ENCODE measurements at places on chromosomes 2 and 18.
A peak's percentile ranks its signal among the peaks of the same experiment; 100 is the strongest.

DNA sequence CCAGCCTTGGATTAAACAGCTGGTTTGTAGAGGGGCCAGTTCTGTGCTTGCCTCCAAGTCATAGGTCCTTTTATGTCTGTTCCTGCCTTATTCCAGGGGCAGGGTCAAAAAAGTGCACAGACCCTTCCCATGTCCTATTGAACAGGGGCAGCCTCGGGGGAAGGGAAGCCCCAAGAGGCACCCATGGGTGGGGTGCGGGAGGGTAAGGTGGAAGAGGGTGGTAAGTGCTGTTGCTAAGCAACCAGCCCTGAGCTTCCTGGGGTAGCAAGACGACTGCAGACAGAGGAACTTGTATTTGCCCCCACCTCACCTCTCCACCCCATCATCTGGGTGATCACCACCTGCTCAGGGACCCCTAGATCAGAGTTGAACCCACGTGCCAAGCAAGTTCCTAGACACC is 7.7 kb downstream of the DNMT3A start:
- DNase-seq = no peak

DNA sequence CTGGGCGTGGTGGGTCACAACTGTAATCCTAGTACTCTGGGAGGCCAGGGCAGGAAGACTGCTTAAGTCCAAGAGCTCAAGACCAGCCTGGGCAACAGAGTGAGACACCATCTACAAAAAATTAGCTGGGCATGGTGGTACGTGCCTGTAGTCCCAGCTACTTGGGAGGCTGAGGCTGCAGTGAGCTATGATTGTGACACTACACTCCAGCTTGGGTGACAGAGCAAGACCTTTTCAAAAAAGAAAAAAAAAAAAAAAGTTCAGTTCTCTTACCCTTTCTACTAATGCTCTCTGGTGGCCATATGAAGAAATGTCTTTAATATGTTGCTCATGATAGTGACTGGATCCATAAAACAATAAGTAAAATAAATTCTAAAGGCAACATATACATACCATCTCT is 14.9 kb downstream of the TYW5 start:
- peak; percentile 10 for DNase-seq

DNA sequence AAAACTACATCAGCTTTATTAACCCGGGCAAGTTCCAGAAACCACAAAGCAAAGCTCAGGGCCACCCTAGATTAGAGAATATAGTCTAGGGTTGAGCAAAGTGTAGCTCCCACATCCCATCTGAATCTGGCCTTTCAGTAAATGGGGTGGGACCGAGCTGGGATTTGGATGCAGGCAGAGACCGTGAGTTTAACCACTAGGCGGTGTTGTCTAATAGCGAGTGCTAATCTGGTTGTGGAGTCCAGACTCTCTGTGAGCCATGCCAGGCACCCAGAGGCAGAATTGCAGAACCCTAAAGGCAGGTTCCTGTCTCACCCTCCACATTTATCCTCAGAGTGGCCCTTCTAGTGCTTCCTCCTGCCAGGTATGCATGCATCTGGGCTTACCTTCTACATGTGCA is 435.9 kb downstream of the TSN start:
- peak; percentile 51 for DNase-seq

GRCh38 chr2:127661949-127662510 is 13.3 kb downstream of the LIMS2 start:
- no peak for DNase-seq

DNA sequence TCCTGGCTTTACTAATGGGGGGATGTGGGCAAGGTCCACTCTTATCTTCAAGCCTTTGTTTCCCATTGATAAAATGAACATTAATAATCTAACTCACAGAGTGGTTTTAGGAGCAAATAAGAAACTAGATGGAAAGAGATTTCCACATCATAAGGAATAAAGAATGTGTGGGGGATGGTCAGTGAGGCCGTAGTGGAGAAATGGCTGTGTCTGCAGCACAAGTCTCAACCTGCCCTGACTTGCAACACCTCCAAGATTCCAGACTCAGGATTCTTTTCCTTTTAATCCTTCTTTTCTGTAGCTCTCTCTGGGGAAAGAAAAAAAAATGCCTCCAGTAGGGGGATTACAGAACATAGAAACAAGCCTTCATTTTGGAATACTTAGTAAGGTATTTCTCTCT is 124.2 kb upstream of the MEX3C start:
- DNase-seq = no peak

DNA sequence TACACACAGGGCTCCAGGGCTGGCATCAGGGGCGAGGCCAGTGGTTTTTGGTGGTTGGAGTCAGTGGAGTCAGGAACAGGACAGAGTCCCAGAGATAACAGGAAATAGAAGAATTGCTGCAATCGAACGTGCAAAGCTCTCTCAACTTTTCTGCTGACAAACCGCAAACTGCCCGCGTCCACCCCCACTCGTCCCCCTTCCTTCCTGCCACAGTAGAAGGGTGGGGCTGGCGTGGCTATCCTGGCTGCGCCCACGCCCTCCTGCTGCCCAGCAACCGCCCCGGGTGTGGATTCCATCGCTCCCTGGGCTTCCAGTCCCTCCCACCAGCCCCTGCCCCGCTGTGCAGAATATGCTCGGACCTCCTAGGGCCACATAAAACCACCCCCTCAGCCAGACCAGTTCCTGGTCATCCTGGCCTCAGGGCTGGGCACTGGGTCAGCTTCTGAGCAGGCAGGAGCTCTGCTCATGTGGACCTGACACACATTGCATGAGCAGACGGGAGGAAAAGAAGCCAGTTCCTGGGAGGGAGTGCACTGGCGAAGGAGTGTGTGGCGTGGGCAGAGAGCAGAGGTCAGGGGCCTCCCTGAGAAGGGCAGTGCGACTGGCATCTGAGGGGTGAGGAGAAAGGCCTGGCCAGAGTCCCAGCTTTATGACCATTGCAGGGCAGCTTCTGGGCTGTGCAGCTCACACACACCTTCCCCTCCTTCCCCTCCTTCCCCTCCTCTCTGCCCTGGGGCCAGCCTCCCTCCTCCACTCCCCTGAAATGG is 85.4 kb upstream of the ATG16L1 start:
- no peak for DNase-seq

DNA sequence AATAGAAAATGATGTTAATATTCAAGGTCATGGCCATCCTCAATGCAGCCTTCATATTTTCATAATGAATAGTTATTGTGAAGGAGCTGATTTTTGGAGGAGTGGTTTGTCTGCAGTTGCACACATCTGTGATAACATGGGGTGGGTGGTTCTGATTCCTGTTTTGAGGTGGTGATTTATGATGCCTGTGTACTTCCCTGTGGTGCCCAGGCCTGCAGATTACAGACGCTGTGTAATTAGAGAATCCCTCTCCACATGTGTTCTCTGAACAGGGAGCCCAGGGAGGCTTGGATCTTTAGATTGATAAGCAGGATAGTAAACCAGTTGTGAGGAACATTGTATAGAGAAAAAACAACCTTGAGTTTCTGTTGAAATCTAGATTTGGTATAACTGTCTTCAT is 117.5 kb downstream of the AGAP1 start:
- no peak for DNase-seq

- no peak for DNase-seq
These were observed 49.1 kb upstream of the SLC14A2 start for GRCh38 chr18:45566025-45566740.

GRCh38 chr2:109436610-109437225 is 177.0 kb downstream of the SEPTIN10 start:
- no peak for DNase-seq

DNA sequence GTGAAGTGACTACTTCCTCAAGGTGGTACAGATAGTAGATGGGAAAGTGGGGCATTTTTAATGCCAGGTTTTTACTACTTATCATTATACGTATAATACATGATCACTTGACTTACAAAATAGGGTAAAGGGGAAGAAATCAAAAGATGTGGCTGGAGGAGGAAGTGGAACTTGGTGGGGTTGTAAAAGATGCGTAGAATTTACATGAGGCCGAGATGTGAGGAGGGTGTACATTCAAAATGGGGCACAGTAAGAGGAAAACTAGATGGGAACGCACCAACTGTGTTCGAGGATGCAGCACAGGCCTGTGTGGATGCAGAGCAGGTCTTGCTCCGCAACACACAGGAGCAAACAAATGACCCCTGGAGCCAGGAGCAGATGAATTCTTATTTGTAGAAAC is 403.3 kb downstream of the TXNL1 start:
- DNase-seq = no peak

- no peak for DNase-seq
These were observed 28.8 kb upstream of the SULT1C4 start for GRCh38 chr2:108348816-108349570.

DNA sequence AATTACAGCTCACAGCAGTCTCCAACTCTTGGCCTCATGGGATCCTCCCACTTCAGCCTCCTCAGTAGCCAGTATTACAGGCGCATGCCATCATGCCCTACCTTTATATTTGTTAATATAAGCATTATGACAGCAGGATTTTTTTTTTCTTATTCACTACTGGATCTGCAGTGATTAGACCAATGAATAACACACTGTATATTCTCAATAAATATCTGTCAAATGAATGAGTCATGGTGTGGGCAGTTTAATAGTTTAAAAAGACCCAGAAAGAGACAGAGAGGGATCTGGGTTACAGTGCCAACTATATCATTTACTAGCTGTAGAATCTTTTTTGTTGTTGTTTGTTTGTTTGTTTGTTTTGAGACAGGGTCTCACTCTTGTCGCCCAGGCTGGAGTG is 62.4 kb upstream of the LTBP1 start:
- DNase-seq = no peak

GRCh38 chr18:48562075-48562474 is 23.2 kb downstream of the CTIF start:
- DNase-seq = no peak

DNA sequence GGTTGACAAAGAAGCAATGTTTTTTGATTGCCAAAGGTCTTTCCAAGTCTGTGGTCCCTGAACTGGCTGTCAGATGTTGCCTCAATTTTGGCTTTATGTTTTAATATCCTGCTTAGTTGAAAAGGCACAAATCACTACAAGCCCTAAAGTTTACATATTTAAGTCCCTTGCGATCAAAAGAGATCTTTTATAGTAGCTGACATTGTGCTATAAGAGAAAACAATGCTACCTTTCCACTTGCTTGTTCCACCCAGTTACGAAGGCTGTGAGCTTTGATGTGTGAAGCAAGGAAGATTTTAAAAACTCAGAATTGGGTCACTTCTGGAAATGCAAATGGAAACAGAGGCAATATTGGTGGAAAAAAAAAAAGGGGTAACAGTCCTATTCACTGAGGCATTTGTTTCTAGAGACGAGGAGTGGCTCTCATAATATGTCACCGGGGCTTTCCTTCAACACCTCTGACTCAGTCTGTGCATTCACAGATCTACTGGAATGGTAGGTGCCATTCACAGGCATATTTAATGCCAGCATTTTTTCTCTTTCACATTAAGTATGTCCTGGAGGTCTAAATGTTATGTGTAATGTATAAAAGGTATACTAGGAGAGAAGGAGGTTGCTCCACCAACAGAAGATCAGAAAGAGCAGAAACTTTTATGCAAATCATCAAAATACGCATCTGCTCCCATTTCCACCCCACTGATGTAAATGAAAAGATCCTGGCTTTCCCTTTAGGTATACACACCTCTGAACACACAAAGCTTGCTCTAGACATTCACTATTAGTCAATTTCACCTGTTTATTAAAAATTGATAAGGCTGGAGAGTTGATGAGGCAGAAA is 91.8 kb downstream of the TGIF1 start:
- no peak for DNase-seq

- no peak for DNase-seq
These were observed 418.2 kb upstream of the ZEB2 start for GRCh38 chr2:144937910-144938709.

- no peak for DNase-seq
These were observed 49.1 kb downstream of the CENPO start for GRCh38 chr2:24842081-24843050.

- peak; percentile 33 for DNase-seq
These were observed 119.3 kb upstream of the RBBP8 start for GRCh38 chr18:22813648-22814328.

GRCh38 chr2:9260464-9260918 is 53.9 kb downstream of the ASAP2 start:
- DNase-seq = no peak

Data from SHP77 (cell line).